NCI-H1105 (cell line): ENCODE measurements at places on chromosomes 1 and 21.

- no peak for DNase-seq
Observed at GRCh38 chr1:19869929-19870328, 12.3 kb upstream of the OTUD3 start.

DNA sequence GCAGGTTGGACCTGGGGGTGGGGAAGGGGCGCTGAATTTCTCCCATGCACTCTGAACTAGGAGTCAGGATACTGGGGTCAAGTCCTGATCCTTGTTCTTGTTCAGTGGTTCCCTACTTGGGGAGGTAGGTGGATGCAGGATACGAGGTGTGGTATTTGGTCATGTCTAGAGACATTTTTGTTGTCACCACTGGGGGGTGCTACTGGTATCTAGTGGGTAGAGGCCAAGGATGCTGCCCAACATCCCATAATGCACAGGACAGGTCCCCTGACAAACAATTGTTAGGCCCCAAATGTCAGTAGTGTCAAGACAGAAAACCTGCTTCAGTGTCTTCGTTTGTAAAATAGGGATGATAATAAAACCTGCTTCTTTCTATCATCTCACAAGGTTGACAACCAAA is 259.0 kb upstream of the FOXD3 start:
- DNase-seq = no peak

DNA sequence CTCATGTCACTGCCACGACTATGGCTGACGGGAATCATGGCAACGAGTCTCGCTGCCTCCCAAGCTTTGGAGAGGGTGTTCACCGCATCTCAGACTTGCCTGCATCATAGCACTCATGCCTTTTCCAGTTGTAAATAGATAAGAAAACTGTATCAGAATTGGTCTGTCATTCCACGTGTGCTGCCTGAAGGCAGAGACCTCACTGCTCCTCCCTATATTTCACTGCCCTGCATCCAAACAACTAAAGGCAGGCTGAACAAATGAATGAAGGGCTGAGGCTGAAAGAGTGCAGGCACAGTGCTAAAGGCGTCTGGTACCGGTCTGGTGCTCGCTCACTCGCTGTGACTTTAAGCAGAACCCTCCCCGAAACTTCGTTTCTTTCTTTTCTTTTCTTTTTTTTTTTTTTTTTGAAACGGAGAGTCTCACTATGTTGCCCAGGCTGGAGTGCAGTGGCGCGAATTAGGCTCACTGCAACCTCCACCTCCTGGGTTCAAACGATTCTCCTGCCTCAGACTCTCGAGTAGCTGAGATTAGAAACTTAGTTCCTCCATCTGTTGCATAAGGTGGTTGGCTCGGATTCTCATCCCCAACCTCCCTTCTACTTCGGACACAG is 542 bp downstream of the EIF2B3 start:
- DNase-seq = no peak

DNA sequence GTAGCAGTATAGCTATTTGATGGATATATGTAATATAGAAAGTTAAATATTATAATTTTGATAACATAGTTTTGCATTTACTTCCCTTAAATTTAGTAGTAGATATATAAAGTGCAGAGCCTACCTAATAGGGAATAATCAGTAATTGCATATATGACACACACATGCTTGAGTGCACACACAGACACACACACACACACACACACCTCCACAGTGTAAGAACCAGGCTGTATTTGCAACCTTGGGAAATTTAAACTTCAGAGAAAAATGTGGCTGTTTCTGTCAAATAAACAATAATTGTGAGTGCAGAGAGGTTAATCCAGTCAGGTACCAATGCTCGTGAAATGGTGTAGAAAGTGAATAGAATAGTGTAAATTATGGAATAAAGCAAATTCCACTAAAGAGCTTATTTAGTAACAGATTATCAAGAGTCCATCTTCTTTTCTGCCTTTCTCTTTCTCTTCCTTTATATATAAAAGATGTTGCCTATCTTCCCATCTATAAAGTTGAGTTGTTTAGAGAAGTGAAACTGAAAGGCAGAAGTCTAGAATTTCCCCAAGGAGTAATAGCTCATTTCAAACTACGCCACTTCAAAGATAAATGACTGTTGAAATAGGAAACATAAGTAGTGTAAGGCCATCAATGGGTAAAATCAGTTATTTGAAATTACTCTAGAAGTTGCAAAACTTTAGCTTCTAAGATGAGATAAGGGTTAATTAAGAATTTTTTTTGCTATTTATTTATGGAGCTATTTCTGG is 273.7 kb downstream of the SRGAP2C start:
- DNase-seq = no peak

- no peak for DNase-seq
Observed at GRCh38 chr1:45003741-45004140, 7.4 kb downstream of the HECTD3 start.

- no peak for DNase-seq
Observed at GRCh38 chr1:185656663-185657062, 77.5 kb upstream of the HMCN1 start.
